ENCODE measurements at places on chromosomes 6 and 20.

DNA sequence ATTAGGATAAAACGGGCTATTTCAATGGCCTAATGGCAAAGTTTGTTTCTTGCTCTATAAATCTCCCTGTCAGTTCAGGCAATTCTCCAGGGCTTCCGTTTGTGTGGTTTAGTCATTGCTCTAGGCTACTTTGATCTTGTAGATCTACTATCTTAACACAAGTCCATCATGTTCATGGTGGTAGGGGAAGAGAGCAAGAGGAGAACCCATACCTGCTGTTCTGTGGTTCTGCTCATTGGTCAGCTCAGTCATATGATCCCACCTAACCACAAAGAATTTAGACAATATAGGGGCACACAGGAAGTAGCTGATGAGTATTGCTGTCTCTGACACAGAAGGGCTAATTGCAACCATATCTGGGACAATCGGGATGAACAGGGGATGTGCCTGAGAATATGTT lies 4.9 kb upstream of the DEK start:
- no peak for DNase-seq

DNA sequence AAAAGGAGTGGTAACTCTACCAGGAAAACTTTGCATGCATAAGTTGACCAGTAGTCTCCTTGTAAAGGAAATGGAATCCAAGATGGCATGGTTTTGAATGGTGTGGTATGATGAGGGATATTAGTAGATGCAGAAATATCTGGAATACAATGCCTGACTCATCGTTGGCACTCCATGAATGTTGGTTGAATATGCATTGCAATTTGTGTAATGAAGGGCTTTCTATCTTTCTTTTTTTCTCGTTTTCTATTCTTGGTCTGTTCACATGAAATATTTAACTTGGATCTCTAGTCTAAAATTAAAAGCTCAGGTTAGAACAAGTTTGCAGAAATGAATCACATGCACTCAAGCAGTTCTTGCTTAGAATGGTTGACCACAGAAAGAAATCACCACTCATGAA lies 277.3 kb upstream of the PRND start:
- DNase-seq, result no peak

GRCh38 chr6:121856296-121856695 lies 420.9 kb downstream of the GJA1 start:
- no peak for DNase-seq

GRCh38 chr6:167047554-167047953 lies 48.4 kb downstream of the CEP43 start:
- DNase-seq, result no peak

GRCh38 chr6:54598787-54599313 lies 247.7 kb upstream of the FAM83B start:
- DNase-seq, result no peak

DNA sequence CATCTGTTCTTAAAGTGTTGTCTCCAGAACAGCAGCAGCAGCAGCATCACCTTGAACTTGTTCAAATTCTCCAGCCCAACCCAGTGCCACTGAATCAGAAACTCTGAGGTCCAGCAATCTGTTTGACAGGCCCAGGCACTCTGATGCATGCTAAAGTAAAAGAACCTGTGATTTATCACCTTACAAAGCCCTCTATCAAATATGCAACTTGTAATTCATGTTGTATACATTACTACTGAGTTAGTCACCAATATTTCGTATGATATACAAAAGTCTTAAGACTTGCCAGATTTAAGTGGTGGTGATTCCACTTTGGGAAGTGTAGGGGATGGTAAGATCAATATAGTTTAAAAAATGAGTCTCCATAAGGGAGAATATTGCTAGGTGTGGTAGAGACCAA lies 6.0 kb upstream of the CD164 start:
- no peak for DNase-seq

GRCh38 chr6:13362412-13362811 lies 34.1 kb upstream of the TBC1D7 start:
- no peak for DNase-seq

- DNase-seq, result no peak
These were observed 455.7 kb downstream of the PLCB1 start for GRCh38 chr20:8587810-8588209.

- DNase-seq, result peak; percentile 15
These were observed 10.3 kb downstream of the ELOVL2 start for GRCh38 chr6:11033825-11034224.

DNA sequence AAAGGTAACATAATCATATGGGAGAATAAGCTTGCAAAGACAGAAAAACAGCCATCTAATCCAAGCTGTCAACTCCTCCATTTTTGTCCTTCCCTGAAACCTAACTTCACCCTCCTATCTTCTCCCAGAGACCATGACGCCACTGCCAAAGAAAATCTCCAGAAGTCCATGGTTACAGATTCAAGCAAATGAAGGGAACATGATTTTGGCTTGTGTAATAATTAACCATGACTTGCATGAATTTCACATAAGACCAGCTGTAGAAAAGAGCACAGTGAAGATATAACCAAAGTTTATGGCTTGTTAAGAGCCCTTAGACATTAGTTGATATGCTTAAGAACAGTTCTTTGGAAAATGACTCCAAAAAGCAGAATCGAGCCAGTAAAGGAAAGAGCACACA lies 342.1 kb upstream of the NRSN1 start:
- DNase-seq, result no peak

DNA sequence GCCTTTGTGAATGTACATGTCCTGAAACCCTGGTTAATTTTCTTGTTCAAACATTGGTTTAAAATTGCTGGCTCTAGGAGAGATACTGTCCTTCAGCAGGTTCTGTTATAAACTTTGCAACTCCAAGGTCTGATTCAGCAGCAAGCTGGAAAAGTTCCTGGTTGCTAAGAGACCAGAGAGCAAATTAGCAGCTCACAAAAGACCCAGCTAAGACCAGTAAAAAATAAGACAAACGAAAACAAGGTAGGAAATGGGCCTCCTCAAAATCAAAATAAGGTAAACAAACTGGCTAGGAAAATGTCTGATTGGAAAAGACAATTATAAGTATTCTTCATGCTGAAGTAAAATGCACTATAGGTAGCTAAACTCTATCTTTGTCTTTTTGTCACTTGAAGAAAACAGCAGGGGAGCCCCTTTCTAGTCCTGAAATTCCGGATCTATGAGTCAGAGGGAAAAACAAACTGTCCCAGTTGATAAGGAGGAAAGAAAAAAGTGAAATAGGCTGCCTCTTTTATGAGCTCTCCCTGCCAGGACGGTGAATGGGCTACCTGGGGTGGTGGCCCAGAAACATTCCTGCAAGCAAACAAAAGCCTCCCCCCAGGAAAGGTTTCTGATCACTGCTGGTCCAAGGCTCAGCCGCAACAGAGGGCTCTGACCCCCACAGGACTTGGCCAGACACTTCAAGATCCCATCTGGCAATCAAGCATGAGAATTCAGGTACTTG lies 41.6 kb downstream of the UNC5CL start:
- DNase-seq, result no peak

- no peak for DNase-seq
These were observed 140.6 kb upstream of the SLC22A16 start for GRCh38 chr6:110617057-110617456.

DNA sequence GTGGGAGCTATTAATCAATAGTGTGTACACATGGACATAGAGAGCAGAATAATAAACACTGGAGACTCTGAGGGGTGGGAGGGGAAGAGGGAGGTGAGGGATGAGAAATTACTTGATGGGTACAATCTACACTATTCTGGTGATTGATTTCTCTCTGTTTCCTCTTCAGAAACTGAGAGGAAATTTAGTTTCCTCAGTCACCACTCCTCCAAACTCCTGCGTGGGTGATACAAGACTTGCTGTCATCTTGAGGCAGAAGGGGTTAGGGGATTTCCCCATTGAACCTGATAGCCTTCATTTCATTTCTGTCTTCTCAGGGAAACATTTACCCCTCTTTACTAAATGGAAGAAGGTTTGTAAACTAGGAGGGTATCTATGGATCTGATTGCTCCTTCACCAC lies 84.3 kb upstream of the ESR1 start:
- DNase-seq, result no peak

DNA sequence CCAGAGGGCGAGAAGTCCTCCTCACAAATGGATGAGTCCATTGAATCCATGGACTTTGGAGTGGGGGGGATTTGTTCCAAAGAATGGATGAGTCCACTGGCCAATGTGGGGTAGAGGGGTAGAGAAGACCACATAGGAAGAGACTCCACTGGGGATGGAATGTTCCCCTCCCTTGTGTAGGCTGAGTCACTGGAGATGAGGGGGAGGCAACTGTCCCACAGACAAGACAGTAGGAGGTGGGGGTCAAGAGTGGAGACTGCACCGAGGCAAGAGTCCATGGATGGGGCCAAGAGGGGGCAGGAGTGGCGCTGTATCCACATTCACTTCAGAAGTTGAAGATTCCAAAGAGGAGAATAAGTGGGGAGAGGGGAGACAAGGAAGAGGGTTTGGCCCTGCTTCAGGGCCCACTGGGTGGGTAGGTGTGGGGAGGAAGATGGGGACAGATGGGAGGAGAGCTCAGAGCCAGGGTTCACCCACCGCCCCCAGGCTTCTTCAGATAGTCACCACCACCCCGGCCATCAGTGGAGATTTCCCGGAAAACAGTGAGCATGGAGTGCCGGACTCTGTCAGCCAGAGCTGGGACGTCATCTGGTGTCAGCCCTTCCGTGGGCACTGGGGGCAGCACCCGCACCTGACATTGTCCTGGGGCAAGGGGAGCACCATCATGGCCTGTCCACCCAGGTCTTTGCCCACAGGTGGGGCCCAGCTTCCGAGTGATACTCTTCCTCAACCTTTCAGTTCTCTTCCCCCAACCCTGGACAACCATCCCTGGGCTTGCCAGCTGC lies 4.6 kb downstream of the EGFL8 start:
- DNase-seq, result no peak

DNA sequence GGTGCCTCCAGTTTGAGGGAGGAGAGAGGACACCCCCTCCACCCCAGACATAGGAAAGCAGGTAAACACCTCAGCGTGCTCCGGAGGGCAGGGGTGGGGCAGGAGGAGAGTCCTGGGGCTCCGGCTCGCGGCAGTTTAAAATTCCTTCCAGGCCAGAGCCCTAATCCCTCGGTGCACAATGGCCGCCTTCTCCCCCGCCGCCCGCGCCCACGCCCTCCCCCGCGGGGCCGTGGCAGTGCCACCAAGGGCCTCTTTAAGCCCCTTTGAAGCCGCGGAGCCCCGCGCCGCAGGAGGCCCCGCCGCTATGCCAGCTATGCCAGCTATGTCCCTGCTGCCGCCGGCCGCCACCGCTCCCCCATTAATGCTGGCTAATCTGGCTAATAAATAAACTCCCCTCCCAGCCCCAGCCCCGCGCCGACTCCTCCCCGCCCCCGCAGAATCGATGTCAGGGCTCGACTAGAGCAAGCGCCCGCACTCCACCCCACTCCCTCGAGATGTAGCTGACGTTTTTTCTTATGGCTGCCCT lies 125.1 kb downstream of the MRPL14 start:
- DNase-seq, result no peak

- no peak for DNase-seq
These were observed 85.8 kb downstream of the YTHDF1 start for GRCh38 chr20:63129991-63130657.

DNA sequence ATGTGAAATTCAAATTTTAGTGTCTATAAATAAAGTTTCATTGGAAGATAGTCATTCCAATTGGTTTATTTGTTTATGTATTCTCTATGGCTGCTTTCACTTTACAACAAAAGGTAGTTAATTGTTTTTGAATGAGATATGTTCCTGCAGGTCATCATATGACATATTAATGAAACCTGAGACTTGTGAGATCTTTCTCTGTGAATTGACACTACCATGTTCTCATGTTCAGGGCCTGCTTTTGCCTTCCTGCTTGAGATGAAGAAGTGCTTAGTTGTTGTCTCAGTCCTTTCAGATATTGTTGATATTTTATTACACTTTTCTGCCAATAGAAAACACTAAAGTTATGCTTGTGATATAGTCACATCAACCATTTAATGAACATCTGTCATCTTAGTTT lies 132.5 kb downstream of the UTRN start:
- DNase-seq, result no peak

DNA sequence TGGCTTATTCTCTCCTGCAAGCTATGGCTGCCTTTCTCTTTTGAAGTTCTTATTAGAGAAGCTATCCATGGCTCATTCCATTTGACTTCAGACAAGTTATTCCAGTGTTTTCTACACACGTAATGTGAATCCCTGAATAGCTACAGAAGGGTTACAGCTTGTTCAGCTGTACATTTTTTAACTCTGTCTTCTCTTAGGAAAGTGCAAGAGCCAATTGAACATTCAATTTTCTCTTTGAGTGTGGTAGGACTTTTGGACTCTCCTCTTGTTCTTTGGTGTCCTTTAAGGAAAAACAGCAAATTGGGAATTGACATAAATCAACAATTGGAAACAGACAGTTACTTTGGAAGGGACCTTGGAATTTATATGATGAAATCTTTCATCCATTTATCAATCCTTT lies 125.8 kb downstream of the EPM2A start:
- DNase-seq, result no peak

DNA sequence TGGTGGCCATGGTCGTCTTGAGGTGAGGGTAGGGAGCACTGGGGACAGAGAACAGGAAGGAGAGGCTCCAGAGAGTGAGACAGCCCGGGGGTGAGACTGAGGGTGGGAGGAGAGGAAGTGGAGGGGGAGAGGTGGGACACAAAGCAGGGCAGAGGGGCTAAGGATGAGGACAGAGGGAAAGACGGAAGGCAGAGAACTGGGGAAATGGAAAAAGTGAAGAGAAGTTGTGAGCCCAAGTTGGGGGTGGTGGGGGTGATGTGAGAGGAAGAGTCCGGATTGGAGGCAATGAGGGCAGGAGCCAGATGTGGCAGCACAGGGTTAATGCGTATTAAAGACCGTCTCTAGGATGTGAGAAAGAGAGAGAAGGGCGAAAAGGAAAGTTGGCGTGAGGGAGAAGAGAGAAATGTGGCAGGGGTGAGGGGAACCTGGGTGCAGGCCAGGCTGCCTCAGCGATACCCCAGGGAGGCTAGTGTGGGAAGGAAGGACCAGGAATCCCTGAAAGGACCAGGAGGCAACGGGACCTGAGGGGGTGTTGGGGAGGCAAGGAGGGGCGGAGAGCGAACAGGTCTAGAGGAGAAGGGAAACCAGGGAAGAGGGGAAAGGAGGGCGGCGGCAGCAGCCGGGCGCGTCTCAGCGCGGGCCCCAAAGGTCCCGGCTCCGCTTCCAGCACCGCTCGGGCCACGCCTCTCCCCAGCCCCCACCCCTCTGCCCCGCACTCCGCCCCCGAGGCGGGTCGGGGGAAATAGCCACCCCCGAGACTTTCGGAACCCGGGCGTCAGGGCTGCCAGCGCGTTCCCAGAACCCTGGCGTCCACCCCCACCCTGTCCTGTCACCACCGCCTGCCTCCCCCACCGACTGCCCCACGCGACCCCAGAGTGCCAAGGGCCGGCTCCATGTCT lies at the start of gene PPP1R18:
PPP1R18 (minus strand) TSS at position 637 of the 899 bp plus-strand sequence; CDS start at position 10, 627 bp downstream.
- DNase-seq, result no peak

DNA sequence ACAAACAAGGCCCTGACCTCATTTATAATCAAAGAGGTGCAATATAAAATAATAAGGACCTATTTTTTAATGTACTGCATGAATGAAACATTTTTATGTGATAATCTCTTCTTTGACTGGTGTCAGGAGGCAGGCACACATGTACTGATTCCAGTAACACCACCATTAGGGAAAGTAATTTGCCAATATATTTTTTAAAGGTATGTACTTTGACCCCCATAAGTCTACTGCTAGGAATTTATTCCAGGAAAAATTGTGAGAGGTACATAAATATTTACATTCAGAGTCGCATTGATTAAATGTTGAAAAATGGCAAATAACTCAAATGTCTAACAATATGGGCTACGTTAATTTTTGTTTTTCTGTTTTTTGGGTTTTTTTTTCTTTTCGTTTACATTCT lies 325.4 kb upstream of the PRDM1 start:
- DNase-seq, result no peak

All from AG09319 (cell line).